ENCODE measurements at places on chromosomes 5 and 9.

GRCh38 chr9:18327121-18327520, 146.8 kb upstream of the ADAMTSL1 start:
- no peak for DNase-seq

- peak; percentile 98 for DNase-seq
These were observed at the start of gene EXOC3 for GRCh38 chr5:442335-443238. Gene EXOC3 (plus strand): TSS chr5:443176. CDS start chr5:446206, 3,030 bp downstream.

DNA sequence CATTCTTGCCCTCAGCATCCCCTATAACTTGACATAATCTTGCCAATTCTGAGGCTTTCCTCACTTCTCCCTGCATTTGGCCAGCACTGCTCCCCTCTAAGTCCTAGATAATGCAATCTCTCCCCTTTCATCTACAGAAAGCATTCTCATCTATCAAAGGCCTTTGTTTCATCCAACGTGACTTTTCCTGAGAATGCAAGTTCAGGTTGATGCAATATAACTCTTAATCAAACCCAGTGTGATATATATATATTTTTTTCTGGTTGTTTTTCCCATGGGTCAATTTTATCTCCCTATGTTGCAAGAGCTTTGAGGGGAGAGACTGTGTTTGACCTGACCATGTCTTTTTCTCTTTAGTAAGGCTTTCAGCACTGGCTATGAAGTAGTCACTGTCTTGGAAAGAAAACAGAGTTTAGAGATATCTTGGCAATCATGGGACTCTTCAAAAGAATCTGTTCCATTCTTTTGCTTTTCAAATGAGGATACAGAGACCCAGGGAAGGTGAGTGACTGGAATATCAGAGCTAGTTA, 268.6 kb downstream of the TRPM3 start:
- DNase-seq, result no peak

DNA sequence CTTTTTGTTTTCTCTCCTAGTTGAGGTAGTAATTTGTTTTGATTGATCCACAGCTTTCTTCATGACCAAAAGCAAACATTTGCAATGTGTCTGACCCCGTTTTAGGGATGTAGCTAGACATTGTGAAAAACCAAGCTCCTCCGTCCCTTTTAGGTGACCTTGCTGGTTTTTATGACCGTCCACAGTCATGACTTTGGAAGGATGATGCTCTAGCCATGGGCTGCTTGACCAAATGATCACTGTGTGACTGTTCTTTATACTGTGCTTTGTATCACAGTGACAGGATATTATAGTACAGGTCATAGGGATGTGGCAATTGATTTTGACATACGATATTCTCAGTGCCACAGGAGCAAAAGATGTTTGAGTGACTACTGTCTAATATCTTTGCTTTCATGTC, 54.4 kb downstream of the KCNN2 start:
- DNase-seq, result no peak

DNA sequence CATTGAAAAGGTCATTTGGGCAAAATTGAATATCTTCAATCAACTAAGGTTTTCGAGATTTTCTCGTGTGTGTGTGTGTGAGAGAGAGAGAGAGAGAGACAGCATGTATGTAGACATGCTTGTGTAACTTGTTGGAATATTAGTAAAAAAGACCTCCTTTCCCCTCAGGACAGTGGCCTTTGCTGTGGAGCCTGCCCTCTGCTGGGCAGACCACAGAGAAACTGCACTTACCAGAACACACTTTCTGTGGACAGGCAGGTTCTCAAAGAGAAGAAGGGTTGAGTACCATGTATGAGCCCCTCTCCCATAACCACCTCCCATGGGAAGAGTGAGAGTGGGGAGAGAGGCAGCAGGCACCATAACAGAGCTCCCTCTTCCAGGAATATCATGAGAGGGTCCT, 45.6 kb downstream of the CFAP90 start:
- no peak for DNase-seq

DNA sequence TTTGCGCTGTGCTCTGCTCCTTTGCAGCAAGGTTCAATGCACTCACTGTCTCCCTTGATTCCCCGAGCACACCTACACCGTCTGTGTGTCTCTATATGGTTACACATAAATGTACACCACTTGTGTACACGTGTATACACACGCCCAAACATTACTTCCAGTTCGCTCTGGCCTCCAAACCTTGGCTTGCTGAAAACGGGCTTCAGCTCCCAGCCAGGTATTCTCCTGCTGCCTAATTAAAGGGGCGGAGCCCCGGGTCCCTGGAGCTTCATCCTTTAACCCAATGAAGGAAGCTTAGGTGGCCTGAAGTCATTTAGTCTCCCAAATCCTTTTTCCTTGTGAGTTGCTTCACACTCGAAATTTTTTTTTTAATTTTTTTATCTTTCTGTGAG, 4.6 kb downstream of the ISL1 start:
- no peak for DNase-seq

GRCh38 chr5:53782620-53783019, 222.2 kb downstream of the NDUFS4 start:
- DNase-seq, result no peak

- no peak for DNase-seq
These were observed 44.0 kb downstream of the IRF1 start for GRCh38 chr5:132446621-132447020.

- no peak for DNase-seq
These were observed 66.2 kb upstream of the ZNF462 start for GRCh38 chr9:106796771-106797170.

DNA sequence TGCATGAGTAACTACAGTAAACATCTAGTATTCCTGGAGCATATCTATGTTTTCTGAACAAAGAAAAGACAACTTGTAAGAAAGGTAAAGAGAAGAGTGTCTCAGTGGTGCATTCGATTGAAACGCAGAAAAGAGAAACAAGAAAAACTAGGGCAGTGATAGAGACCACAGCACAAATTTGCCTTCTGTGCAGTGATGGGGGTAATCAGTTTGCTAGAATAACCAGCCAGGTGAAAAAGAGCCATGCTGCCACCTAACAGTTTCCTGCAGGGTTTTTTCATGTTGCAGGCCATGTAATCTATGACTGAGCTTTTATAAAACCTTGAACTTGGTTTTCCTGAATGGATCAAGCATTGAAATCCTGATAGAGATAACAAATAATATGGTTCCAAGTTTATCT, 198.4 kb upstream of the MEF2C start:
- DNase-seq, result no peak

DNA sequence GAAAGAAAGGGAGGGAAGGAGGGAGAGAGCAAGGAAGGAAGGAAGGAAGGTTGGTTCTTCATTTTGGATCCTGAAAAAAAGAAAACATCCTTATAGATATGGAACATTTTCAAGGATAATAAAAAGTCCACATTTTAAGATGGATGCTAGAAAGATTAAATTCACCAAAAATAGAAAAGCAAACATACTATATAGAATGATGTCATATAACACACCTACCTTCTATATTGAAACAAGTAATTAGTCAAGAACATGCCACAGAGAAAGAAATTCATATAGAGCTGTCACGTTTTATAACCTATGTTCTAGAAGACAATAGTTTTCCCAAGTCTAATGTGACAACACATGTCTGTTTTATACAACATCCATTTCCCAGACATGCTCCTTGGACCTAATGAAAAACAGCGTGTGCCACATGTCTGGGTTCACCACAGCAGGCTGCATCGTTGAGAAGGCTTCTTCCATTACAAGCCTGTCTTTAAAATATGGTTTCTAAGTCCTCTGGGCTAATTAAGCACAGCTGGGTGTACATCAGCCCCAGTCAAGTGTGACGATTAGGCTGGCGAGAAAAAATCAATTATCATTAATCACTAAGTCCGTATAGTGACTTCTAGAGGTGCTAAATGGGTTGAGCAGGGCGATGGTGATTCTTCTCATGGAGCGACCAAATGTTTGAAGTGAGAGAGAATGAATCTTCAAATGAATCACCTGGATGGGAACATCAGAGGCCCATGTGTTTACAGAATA, 301.8 kb downstream of the TLE1 start:
- no peak for DNase-seq

GRCh38 chr9:124481115-124481514, 26.1 kb downstream of the NR5A1 start:
- DNase-seq, result no peak

DNA sequence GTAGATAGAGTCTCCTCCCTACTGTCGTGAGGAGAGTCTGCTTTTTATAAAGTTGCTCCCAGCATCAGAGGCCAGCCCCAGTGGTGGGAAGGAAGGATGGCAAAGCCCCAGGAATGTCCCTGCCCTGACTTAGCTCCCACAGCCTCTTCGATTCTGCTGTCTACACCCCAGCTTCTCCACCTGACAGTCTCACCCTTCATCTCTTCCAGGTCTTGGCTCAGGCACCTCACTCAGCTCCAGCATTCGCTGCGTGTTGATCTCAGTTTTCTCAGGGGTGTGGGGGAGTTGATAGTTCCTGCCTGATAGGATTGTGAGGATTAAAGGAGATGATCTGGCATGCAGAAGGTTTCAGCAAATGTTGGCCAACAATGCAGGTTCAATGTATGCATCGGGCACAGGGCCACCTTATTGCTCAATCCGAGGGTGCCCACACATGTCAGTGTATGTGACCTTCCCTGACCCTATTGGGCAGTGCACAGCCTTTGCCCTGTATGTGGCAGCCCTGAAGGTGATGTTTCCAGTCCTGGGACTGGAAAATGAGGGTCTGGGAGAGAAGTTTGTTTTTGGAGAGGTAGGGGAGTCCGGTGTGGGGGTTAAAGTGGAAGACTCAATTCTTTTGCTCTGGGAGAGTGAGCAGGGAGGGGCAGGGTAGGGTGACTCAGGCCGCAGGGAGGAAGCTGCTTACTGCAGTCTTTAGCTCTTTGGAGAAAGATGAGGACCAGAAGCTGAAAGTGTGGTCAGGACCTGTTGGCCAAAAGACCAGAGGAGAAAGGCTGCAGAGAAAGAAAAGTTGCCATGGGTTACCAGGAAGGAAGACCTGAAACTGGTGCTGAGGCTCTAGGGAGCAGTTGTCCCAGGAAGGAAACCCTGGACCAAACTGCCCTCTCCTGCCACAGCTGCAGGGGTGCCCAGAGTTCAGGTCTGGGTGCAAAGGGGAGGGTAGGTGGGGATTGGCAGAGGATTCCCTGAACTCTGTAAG, 153.2 kb downstream of the MACROH2A1 start:
- no peak for DNase-seq

DNA sequence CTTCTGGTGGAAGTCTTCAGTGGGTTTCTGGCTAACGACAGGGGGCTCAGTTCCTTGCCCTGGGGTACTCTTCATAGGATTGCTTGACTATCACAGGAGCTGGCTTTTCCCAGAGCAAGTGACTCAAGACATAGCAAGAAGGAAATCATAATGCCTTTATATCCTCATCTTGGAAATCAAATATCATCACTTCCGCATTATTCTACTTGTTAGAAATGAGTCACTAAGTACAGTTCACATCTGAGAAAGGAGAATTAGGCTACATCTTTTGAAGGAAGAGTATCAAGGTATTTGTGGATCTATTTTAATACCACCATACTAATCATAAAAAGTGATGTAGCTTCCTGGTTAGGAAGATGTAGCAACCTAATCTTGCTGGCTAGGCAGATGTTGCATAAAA, 148.2 kb upstream of the RAI14 start:
- DNase-seq, result no peak

DNA sequence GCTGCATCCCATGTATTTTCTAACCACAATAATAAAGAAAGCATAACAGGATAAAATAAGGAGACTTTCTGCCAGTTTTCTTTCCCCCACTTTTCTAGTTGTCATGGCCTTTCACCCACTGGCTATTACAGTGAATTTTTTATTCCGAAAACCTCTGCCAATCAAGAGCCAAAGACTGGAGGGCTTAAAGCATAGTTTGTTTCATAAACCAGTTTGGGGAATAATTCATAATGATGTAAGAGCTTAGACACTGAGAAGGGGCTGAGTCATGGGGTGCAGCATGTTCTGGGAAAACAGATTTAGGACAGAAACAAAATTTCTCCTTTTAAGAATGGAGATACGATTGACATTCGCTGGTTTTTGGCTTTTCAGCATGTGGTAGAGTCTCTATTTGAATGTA, 4.4 kb upstream of the GLIPR2 start:
- no peak for DNase-seq

GRCh38 chr9:109086221-109086620, 33.5 kb downstream of the TMEM245 start:
- DNase-seq, result no peak

DNA sequence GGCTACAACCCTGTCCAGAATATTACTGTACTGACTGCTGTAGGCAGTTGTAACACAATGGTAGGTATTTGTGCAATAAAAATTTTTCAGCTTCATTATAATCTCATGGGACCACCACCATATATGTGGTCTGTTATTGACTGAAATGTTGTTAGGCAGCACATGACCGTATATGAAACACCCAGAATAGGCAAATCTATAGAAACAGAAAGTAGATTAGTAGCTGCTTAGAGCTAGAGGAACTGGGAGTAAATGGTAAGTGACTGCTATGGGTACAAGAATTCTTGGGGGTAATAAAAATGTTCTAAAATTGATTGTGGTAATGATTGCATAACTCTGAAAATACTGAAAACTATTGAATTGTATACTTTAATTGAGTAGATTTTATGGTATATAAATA, 185.7 kb downstream of the ESM1 start:
- no peak for DNase-seq

DNA sequence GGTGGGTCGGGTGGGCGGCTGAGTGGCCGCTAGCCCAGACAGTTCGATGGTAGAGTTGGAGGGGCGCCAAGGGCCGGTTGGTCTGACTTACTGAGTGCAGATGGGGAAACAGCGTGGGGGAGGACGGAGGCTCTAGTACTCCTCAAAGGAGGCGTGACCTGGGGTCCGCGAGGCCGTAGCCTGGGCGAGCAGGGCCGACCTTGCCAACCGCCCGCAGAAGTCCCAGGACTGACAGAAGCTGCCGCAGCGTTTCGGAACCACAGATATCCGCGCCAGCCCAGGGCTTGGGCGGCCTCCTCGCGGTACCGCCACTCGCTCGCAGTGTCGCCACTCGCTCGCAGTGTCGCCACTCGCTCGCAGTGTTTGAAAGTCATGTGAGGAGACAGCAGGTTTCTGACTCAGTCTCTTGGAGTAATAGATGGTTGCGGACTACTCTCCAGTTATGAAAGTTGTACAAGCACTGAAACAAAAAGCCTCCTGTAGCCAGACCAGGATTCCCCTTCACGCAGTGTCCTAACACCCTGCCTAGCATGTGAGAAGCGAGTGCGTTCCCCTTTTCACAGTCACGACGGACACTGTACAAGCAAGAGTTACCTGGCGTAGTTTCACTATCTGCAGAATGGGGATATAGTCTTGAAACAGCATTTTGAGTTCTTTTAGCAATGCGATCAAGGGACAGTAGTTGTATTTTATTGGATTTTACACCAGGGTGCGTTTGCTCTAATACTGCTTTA, 674 bp downstream of the TMEM38B start:
- peak; percentile 45 for DNase-seq

DNA sequence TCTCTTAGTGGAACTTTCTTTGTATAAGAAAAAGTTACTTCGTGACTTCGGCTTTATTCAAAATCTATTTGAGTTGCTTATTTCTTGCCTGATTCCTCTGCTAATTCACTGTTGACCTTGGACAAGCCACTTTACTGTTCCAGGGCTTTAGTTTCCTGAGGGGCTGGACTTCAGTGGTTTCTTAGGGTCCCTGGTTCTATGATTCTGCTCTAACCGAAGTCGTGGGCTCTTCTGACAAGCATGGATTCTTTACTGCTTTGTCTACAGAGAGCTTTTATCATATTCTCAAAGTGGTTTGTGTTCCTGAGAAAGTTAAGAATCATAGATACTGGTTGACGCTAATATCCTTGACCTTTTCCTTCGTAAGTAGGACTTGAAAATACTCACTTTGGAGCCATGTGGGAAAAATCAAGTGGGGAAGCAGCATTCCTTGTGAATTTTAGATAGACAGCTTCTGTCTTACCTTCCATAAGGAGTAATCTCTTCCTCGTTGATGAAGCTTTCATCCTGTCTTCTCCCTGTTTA, 21.1 kb downstream of the EXOSC2 start:
- no peak for DNase-seq
